Astrocyte of the hippocampus (primary cell): ENCODE measurements at places on chromosomes 12 and 14.
A peak's percentile ranks its signal among the peaks of the same experiment; 100 is the strongest.

GRCh38 chr12:5511256-5511643 is 79.3 kb downstream of the NTF3 start:
- no peak for DNase-seq

- DNase-seq: no peak
Measured at GRCh38 chr12:116125956-116126566, 151.4 kb downstream of the MED13L start.

DNA sequence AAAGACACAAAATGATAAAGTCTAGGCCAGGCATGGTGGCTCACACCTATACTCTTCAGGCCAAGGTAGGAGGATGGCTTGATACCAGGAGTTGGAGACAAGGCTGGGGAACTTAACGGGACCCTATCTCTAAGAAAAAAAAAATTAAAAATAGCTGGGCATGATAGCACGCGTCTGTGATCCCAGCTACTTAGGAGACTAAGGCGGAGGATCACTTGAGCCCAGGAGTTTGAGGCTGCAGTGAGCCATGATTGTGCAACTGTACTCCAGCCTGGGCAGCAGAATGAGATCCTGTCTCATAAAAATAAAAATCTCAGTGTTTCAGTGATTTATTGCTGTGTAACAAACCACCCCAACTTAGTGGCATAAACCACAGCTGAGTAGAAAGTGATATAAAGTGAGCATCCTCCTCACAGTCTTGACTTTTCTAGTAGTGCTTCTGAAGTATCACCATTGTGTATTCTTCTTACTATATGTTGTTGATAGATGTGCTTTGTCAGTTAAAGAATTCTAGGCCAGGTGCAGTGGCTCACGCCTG is 10.6 kb upstream of the ATF1 start:
- no peak for DNase-seq

GRCh38 chr12:88931598-88931997 is 351.3 kb upstream of the KITLG start:
- DNase-seq: peak; percentile 42

DNA sequence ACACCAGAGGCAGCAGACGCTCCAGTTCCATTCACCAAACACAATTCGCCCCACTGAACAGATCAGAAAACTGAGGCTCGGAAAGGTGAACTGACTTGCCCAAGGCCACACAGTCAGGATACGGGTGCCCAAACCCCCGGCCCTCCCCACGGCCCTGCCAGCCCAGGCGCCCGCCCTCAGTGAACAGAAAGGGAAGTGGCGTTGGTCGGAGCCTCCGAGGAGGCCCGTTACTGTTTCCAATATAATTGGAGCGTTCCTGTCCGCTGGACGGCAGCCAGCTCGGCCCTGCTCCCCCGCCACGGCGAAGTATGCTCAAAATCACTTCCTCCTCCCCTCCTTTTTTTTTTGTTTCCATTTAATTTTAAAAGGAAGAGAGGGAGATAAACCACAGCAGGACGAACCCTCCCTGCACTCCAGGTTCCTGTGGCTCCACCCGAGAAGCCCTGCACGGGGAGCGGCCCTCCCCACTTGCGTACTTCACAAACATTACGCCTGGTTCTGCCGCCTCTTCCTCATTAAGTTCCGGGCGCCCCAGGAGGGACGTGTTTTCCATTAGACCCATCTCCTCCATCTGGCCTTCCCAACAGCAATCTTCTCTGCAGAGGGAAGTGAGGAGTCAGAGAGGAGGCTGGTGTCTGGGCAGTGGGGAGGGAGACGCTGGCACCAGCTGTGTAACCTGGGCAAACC is 61.1 kb downstream of the NCOR2 start:
- peak; percentile 76 for DNase-seq

DNA sequence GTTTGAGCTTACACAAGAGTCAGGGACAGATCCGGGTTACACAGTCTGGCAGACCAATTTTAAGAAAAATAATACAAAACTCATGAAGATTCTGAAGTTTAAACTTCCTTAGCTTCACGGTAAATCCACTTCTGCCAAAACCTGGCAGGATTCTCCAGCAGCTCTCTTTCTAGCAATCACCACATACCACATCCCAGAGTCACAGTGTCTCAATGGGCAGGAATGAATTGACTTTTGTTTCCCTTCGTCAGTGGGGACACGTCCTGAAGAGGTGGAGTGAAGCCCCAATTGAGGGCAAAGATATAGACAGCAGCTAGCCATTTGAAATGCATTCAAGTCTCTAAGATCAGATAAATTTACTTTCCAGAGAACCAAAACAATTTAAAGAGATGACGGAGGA is 117.1 kb upstream of the ARHGAP5 start:
- no peak for DNase-seq

DNA sequence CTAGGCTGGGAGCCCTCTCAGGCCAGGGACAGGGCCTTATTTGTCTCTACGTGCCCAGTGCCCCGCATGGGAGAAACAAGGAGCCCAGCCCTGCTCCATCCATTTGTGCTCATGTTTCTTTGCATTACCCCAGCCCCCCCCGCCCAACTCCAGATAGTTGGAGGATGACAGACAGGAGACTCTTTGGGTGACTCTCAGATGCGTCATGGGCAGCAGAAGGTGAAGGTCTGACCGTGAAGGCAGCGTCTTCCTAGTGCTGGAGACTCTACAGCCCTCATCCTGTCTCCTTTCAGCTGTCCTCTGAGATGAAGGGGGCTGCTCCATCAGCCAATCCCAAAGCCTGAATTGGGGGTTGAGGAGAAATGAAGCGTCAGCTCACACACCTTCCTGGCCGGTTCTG is 283 bp upstream of the PSMB11 start:
- DNase-seq: no peak

GRCh38 chr14:57735276-57735675 is 130.6 kb downstream of the SLC35F4 start:
- DNase-seq: no peak

- peak; percentile 28 for DNase-seq
Measured at GRCh38 chr12:105740970-105741725, 397.6 kb downstream of the NUAK1 start.

DNA sequence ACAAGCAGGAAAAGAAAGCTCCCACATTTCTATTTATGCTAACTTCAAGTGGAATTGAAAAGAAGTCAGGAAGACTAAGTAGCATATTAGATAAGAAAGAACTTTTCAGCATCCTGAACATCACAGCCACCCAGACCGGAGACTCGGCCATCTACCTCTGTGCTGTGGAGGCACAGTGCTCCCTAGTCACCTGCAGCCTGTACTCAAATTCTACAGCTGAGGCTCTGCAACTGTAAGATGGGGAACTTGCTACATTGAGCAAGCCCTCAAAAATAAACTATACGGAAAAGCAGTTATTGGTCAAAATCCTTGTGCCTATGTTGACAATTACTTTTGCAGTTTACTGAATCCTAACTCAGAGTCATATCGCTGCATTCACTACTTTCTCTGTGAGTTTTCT is 361.9 kb downstream of the DAD1 start:
- DNase-seq: no peak
